ENCODE measurements at places on chromosomes 16 and 17.

DNA sequence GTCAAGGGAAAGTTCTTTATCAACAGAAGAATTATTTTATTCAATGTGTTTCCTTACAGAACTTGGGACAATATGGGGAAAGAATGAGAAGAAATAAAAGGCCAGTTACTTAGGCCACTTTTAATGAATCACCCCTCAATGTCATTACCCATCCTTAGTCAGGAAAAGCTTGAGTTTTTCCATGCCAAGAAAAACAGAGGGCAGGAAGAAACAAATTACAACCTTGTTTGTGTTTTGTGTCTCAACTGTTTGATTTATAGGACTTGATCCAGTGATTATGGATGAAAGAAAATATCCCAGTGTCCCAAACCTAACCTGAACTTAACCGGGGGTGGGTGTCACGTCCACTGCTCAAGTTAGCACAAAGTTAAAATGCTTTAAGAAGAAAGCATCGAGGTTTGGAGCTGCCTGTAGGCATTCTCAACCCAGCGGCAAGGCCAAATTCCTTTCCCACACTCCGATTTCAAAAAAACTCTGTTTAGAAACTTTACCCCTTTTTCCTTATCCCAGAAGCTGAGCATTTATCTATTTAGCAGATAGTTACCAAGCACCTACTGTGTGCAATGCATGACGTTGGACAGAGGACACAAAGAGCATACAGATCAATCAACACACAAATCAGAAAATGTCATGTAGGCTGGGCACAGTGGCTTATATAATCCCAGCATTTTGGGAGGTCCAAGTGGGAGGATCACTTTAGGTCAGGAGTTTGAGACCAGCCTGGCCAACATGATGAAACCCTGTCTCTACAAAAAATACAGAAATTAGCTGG is 14.0 kb upstream of the CYB5B start:
- DNase-seq = no peak

GRCh38 chr17:9244066-9245052 is 223.0 kb downstream of the NTN1 start:
- DNase-seq = no peak

- DNase-seq = no peak
These were observed 11.2 kb downstream of the COL1A1 start for GRCh38 chr17:50190293-50190602.

DNA sequence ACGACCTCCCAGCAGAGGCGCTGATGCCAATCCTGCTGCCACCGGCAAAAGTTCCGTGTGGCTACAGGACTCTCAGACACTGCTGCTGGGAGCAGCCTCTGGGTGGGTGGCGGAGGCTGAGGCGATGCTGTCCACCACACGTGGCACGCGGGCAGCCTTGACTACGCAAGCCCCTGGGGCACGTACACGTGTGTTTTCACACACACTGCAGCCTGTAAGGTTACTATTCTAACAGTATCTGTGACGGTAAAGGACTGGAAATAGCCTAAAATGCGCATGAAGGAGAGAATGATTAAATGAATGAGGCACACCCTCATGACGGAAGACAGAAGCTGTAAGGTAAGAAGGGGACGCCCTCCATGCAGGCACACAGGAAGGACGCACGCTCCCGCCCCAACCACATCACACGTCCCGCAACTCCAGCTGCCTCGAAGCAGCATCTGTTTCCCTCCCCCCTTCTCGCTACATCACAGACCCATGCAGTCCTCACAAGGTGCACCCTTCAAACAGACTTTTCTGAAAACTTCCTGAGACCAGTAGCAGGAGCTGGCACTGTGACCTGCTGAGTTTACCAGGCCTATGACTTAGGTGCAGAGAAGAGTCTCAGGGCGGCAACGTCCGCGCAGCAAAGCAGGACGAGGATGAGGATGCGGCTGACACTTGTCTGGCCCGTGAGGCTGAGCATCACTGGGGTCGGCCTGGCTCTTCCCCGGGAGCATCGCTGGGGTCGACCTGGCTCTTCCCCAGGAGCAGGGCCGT is 28.7 kb upstream of the FASN start:
- peak; percentile 51 for DNase-seq

GRCh38 chr16:26988186-26988585 is 78.5 kb upstream of the C16orf82 start:
- no peak for DNase-seq

- DNase-seq = no peak
These were observed 5.9 kb upstream of the WDR59 start for GRCh38 chr16:74990832-74991231.

Measured in activated T-cell treated with anti-CD3 and anti-CD28 coated beads for 48 hours (primary cell).